ENCODE measurements at places on chromosomes 16 and 17.
A peak's percentile ranks its signal among the peaks of the same experiment; 100 is the strongest.

DNA sequence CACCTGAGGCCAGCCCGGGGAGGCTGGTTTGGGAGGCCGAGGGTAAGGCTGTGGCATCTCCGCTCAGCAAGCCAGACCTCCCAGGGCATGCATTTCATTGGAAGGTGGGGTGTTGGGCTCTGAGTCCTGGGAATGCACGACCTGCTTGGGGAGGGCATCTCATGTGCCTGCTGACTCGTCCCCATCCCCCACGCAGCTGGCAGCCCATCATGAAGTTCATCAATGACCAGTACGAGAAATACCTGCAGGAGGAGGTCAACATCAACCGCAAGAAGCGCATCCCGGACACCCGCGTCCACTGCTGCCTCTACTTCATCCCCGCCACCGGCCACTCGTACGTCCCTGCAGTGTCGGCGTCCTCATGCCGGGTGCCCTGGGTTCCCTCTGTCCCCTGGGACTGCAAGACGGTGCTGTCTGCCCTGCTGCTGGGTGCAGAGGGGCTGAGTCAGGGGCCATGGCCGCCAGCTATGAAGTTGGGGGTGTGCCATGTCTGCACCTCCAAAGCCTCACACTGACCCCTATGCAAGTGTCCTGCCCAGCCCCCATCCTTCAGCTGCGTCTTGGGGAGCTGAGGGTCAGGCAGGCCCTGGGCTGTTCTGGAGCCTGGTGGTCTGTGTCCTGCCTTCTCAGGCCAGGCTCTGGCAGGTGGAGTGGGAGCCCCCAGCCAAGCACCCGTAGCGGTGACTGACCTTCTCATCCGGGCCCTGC lies 347.9 kb downstream of the SEC14L1 start:
- no peak for DNase-seq
- no peaks in the 10 kb centered on the region for H3K4me1 ChIP-seq
- no peak overlapping the region for H3K4me3 ChIP-seq
- no peaks in the 10 kb centered on the region for H3K27me3 ChIP-seq
- peaks cover 89% of the 10 kb centered on the region for H3K36me3 ChIP-seq
- no peak overlapping the region for H3K27ac ChIP-seq

DNA sequence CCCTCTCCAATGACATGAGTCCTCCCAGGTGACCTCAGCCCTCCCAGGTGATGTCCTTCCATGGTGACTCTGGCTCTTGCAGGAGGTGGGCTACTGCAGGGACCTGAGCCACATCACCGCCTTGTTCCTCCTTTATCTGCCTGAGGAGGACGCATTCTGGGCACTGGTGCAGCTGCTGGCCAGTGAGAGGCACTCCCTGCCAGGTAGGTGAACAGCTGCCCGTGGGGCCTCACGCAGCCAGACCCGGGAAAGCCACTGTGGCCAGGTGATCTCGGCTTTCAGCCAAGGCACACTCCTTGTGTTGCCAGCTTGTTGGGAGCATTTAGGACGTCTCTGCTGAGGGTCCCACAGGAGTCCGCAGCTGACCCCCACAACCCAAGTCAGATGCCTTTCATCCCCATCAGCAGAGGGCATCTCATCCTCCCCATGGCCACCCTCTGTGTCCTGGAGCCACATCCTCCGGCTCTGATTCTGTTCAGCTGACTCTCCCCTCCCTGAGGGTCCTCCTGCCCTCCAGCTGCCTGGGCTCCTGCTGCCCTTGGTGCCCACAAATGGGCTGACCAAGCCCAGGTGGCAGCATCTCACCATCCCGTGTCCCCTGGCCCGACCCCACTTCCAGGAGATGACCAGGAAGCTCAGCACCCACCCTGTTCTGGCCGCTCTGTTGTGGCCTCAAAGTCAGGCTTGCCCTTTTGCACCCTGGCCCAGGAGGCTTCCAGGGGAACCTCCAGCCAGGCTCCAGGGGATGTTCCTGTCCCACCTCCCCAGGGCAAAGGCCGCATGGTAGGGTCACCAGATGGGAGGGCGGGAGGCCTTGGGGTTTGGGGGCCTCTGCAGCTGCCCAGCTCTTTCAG lies 20.1 kb downstream of the USP6 start:
- no peak overlapping the region for H3K4me3 ChIP-seq
- no peak for DNase-seq
- no peak overlapping the region for H3K27ac ChIP-seq
- H3K27me3 ChIP-seq, result no peaks in the 10 kb centered on the region
- H3K36me3 ChIP-seq, result no peaks in the 10 kb centered on the region

GRCh38 chr17:42276359-42276608 lies at the start of gene STAT5B:
TSS of gene STAT5B (minus strand) at chr17:42276391. CDS start at chr17:42232127, 44,264 bp downstream.
- H3K27ac ChIP-seq, result peak within 1 kb of the TSS; percentile 55
- H3K4me3 ChIP-seq, result peak within 1 kb of the TSS; percentile 97
- H3K4me1 ChIP-seq, result peaks cover 14% of the 10 kb centered on the region
- DNase-seq, result no peak
- no peaks in the 10 kb centered on the region for H3K27me3 ChIP-seq

DNA sequence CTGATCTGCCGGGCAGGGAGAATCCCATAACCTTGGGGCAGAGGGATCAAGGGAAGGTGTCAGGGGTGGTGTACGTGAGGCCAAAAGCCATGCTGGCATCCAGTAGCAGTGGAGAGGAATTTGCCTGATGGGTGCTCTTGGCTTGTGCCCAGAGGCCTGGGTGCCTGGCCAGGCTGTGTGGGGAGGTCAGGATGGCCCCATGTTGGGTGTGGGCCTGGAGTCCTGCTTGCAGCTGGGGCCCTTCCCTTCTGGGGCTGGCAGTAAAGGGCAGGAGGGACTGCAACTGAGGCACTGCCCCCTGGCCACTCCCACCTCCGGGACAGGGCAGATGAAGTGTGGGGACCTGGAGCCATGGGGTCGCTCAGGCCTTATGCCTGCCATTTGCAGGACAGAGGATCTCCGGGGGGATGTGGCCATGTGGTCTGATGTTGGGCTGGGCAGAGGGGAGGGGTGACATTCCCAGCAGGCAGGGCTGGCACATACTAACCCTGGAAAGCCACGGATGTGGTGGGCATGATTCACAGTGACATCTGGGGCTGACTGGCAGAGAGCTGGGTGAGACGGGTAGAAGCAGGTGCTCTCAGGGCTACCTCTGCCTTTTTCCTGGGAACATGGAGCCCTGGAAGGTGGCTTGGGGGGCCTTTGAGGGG lies 3.5 kb downstream of the FMNL1 start:
- H3K4me3 ChIP-seq, result peak overlapping the region; percentile 100
- H3K27ac ChIP-seq, result peak overlapping the region; percentile 99
- H3K4me1 ChIP-seq, result peaks cover 70% of the 10 kb centered on the region
- peaks cover 3% of the 10 kb centered on the region for H3K27me3 ChIP-seq

- H3K27ac ChIP-seq, result no peak within 1 kb of the TSS
- peaks cover 52% of the 10 kb centered on the region for H3K27me3 ChIP-seq
- no peaks in the 10 kb centered on the region for H3K4me1 ChIP-seq
- no peaks in the 10 kb centered on the region for H3K36me3 ChIP-seq
Measured at GRCh38 chr17:39699818-39700147, at the start of gene ERBB2. TSS of gene ERBB2 (plus strand) at chr17:39700064. CDS start at chr17:39700239, 175 bp downstream.

GRCh38 chr16:2163211-2163881 lies 7.8 kb downstream of the TRAF7 start:
- H3K4me1 ChIP-seq, result no peaks in the 10 kb centered on the region
- H3K4me3 ChIP-seq, result no peak overlapping the region
- peaks cover 42% of the 10 kb centered on the region for H3K36me3 ChIP-seq
- no peaks in the 10 kb centered on the region for H3K27me3 ChIP-seq
- no peak for DNase-seq
- no peak overlapping the region for H3K27ac ChIP-seq

DNA sequence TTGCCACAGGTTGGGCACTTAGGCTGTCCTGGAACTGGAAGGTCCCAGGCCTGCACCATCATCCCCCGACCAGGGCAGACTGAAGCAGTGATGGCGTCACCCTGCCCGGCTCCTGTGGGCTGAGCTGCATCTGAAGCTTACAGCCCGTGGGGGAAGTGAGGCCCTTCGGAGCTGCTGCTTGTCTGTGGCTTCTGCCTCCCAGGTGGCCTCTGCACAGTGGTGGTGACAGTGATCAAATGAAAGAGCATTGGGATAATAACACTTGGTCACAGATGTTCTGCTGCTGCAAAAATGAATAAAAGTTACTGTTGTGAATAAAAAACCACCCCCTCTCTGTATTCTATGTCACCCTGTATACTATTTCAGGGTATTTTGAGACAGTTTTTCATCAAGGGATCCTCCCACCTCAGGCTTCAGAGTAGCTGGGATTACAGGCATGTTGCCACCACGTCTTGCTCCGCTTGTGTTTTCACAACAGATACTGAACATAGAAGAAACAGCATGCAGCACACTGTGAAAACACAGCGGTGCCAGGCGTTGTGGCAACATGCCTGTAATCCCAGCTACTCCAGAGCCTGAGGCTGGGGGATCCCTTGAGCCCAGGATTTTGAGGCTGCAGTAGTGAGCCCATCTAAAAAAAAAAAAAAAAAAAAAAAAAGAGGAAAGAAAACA lies 165.0 kb downstream of the LGALS9B start:
- H3K27ac ChIP-seq, result no peak overlapping the region
- H3K4me1 ChIP-seq, result peaks cover 18% of the 10 kb centered on the region
- no peaks in the 10 kb centered on the region for H3K36me3 ChIP-seq

DNA sequence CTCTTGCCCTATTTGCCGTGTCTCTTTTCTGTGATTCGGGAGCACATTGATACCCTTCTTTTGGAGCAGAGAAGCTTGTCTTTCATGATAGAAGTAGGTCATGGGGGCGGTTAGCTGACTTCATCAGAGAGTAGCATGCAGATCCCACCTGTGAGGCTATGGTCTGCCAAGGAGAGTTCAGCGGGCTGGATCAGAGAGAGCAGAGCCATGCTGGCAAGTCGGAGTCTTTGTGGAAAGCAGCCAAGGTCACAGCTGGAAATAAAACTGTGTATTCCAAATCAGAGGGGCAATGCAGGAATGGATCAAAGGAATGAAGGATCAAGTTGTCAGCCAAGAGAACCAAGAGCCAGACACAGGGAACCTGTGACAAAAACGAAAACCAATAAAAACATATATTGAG lies 595.9 kb downstream of the WWOX start:
- H3K4me1 ChIP-seq, result no peaks in the 10 kb centered on the region
- H3K27ac ChIP-seq, result no peak overlapping the region
- no peaks in the 10 kb centered on the region for H3K27me3 ChIP-seq
- H3K4me3 ChIP-seq, result no peak overlapping the region

DNA sequence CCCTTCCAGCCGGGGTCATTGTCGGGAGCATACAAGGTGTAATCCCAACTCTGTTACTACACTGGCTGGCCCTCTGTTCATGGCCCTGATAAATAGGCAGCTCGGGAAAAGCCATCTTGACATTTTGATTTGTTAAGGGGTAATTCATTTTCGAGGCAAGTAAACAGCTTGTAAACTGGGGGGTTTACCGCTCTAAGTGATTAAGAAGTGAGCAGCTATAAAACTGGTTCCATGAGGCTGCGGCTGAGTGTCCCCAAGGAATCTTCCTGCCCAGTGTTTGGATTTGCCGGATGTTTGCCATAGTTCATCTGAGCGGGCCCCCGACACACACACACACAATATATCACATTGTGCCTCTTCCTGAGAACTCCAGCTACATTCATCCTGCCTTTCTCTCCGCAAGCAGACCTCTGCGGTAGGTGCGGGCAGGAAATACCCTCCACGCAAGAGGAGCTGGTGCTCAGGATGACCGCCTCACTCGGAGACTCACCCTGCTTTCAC lies 92.2 kb downstream of the SOCS1 start:
- no peak for DNase-seq
- H3K27ac ChIP-seq, result no peak overlapping the region
- H3K36me3 ChIP-seq, result peaks cover 20% of the 10 kb centered on the region

DNA sequence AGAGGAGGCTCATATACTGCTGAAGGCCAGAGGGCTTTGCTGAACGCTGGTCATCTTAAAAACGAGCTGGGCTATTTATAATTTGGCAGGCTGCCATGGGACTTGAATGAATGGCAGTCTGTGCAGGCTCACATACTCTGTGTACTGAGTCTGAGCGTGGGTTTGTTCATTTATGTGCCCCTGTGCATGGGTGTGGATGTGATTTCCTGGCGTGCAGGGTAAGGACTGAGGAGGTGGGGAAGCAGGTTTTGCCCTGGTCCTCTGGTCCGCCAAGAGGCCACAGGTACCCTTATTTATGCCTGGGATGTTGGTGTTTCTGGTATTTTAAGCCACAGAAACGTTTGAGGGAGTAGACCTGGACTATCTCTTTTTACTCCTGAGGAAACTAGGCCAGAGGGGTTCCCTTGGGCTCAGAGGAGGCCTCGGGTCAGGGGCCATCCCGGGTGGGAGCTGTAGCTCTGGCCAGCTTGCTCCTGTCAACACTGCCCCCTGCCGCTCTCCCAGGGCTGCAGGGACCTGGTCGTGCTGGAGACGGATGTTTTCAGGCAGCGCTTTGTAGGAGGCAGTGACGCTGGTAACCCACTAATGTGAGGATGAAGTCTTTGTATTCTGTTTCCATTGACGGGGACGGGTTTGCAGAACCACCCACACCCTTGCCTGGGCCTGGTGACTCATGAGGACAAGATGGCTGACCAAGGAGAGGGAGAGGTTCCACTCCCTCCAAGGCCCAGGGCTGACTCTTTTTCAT lies 184.4 kb downstream of the MSI2 start:
- H3K27ac ChIP-seq, result peak overlapping the region; percentile 85
- no peaks in the 10 kb centered on the region for H3K27me3 ChIP-seq
- peaks cover 5% of the 10 kb centered on the region for H3K36me3 ChIP-seq
- peak; percentile 76 for DNase-seq
- H3K4me3 ChIP-seq, result no peak overlapping the region

- peak overlapping the region; percentile 89 for H3K27ac ChIP-seq
- peaks cover 16% of the 10 kb centered on the region for H3K4me1 ChIP-seq
- peak overlapping the region; percentile 92 for H3K4me3 ChIP-seq
Measured at GRCh38 chr16:31508706-31509195, 560 bp upstream of the RUSF1 start.

GRCh38 chr16:25411396-25412081 lies 153.9 kb upstream of the ZKSCAN2 start:
- H3K4me3 ChIP-seq, result no peak overlapping the region
- no peaks in the 10 kb centered on the region for H3K27me3 ChIP-seq
- DNase-seq, result no peak
- H3K4me1 ChIP-seq, result no peaks in the 10 kb centered on the region
- H3K36me3 ChIP-seq, result no peaks in the 10 kb centered on the region

- H3K4me3 ChIP-seq, result no peak overlapping the region
- H3K27me3 ChIP-seq, result no peaks in the 10 kb centered on the region
- DNase-seq, result no peak
- H3K27ac ChIP-seq, result no peak overlapping the region
- no peaks in the 10 kb centered on the region for H3K4me1 ChIP-seq
Measured at GRCh38 chr16:67579686-67580085, 17.4 kb downstream of the CTCF start.

DNA sequence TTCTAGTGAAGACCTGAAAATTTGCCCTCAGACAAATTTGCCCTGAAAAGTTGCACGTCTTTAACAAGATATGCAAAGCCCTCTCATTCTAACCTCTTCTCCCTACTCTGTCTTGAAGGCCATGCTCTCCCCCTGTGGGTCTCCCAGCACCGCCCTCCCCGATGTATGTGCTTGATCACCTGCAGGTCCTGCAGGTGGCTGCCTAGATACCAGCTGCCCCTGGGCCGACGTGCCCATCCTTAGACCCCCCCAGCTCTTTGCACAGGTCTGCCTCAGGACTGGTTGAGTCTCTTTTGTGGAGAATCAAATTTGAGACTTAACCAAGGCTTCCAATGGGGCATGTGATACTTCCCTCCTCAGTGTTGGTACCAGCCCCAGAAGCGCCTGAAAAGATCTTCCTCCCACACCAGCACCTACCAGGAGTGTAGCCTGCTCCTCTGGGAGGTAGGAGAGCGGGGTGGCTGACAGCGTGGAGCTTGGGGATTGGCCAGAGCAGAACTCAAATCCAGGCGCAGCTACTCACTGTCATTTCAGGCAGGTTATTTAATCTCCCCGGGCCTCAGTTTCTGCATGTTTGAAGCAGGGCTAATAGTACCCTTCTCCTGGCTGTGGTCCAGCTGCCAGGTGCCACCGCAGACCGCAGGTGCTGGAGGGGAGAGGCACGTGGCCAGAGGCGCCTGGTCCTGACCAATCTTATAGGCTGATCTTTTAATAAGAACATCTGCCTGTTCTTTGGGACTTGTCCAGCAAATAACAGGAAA lies 4.5 kb upstream of the MRPL38 start:
- no peak overlapping the region for H3K27ac ChIP-seq
- H3K4me3 ChIP-seq, result no peak overlapping the region
- peaks cover 13% of the 10 kb centered on the region for H3K36me3 ChIP-seq

Data from thymus (tissue), 14 donors.